AG09309 (cell line): ENCODE measurements at places on chromosomes 2 and 18.

DNA sequence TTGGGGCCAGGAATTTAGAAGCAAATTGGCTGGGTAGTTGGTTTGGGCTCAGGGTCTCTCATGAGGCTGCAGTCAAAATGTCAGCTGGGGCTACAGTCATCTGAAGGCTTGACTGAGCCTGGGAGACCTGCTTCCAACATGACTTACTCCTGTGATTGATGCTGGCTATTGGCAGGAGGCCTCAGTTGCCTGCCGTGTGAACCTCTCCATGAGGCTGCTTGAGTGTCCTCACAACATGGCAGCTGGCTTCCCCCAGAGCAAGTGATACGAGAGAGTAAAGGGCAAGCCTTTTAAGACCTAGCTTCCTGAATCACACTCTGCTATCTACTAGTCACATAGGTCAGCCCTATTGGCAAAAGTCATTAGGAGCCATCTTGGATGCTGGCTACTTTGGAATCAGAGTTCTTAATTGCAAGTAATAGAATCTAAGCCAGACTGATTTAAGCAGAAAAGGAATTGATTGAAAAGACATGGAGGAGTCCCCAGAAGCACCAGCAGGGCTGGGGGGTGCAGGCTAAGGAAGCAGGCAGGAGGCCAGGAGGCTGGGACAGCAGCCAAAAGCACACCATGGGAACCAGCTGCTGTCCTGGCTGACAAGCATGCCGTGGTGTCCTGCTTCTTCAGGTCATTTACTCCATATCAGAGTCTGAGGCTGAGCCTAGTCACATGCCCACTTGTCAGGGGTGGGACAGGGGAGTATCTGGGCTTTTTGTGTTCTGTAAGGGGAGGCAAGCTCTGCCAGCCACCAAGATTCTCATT, 7.8 kb upstream of the GIGYF2 start:
- no peak for DNase-seq

- DNase-seq = no peak
These were observed 21.2 kb downstream of the SPRED2 start for GRCh38 chr2:65411056-65411795.

GRCh38 chr2:127379712-127380355, 7.9 kb downstream of the MAP3K2 start:
- DNase-seq = no peak

- no peak for DNase-seq
These were observed 460.7 kb downstream of the MTX2 start for GRCh38 chr2:176729706-176730569.

DNA sequence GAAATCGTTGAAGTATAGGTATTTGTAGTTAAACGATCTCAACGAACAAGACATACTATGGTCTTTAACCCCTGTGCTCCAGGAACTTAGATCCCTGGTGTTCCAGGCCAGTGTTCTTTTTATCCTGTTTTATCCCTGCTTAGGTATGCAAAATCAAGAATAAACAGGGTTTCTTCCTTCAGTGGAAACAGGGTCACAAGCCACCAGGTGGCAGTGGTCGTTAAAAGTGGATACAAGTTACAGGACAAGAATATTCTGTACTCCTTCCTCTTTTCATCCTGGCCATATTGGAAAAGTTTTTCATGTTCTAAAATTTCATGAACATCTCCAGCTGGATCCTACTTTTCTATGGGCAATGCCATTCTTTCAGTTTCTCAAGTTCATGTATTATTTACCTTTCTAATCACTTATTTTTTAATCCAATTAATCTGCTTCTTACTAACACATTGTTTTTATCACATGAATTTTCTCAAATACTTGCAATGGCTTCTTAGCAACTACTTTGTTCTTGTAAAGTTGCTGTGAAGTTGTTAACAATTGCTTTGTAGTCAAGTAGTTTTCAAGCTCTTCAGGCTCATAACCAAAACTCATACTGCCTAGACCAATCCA, 16.4 kb upstream of the HNMT start:
- DNase-seq = no peak

GRCh38 chr2:75570948-75571729, 10.4 kb upstream of the EVA1A start:
- no peak for DNase-seq

DNA sequence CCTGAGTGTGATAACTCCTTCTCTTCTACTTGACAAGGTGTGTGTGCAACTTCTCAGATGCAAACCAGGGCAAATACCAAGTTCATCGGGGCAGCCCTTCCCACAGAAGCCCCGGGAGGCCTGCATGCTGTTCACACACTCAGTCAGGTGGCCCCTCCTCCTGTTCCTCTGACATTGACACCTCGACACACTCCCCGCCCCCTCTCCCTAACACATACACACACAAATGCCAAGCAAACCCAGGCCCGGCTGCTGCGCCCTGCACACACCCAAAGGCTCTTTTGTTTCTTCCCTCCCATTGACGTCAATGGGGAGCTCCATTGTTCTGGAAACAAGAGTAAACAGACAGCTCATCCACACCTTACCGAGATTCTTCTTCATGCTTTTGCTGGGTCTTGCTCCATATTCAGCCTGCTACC, 1.7 kb upstream of the PER2 start:
- DNase-seq = no peak

DNA sequence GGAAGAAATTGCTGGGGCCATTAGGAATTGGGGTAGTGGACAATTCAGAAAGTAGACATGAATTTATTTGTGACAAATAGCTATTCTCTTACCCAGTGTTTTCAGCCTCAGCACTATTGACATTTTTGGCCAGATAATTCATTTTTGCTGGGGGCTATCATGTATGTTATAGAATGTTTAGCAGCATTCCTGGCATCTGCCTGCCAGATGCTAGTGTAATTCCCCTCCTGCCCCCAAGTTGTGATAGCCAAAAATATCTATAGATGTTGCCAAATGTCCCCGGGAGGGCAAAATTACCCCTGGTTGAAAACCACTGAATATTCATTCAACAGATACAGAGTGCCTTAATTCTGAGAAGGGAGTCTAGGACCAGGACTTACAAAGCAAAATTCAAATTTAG, 183.6 kb downstream of the BABAM2 start:
- DNase-seq = no peak

- DNase-seq = no peak
These were observed 446 bp upstream of the RHBDD1 start for GRCh38 chr2:226835420-226835795.

DNA sequence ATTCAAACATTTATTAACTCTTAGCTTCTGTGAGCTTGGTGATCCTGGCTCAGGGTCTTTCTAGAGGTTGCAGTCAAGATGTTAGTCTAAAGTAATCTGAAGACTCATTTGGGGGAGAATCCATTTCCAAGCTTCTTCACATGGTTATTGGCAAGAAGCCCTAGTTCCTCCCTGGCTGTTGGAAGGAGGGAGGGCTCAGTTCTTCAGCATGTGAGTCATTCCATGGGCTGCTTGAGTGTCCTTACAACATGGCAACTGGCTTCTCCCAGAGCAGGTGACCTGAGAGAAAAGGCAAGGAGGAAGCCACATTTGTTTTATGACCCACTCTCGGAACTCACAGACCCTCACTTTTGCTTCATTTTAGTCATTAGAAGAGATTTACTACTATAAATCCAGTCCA, 10.6 kb upstream of the C2orf74 start:
- DNase-seq = no peak

DNA sequence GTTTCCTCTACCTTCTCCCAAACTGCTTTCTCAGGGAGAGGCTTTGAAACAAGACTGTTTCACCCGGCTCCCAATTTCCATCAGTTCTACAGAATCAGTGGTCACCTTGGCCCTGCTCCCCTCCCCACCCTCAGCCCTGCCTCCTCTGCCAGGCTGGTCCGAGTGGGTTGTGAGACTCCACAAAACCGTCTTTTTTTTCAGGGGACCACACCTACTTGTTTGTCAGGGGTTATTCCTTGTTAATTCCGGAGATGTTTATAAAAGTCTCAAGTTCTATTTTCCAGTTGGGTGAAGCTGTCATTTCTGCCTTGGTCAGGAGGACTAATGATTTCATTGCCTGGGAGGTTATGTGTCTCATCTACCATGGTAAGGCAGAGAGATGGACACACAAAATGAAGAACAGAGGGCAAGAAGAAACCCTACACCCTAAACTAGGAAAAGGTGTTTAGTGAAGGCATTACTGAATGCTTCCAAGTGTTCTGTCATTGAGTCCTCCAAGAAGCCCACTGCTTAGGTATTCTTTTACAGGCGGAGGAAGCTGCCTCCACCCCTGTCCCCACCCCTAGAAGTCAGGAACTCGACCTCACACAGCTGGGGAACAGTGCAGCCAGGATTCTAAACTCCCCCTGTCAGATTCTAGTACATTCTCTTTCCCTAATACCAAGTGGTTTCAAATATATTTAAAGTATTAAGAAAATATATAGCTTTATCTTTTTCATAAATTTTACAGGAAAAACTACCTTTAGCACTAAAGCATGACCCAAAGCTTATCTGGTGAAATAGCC, 46.3 kb downstream of the COPS8 start:
- no peak for DNase-seq

DNA sequence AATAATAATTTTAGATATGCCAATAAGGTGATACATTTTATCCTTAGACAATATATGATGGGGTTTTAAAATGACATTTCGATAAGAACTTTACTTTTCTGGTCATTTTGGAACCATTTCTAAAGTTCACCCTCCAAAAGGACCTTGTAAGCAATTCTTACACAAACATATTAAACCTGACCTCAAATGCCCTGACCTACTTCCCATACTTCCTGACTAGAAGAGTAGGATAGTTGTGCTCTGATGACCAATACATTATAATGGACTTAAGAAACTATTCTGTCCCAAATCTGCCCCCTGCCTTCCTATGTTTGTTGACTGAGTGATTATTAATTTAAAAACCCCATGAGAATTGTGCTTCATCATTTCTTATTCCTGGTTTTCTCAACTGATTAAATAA, 24.6 kb downstream of the GCA start:
- no peak for DNase-seq
